ENCODE measurements at places on chromosomes 3 and 15.
A peak's percentile ranks its signal among the peaks of the same experiment; 100 is the strongest.

DNA sequence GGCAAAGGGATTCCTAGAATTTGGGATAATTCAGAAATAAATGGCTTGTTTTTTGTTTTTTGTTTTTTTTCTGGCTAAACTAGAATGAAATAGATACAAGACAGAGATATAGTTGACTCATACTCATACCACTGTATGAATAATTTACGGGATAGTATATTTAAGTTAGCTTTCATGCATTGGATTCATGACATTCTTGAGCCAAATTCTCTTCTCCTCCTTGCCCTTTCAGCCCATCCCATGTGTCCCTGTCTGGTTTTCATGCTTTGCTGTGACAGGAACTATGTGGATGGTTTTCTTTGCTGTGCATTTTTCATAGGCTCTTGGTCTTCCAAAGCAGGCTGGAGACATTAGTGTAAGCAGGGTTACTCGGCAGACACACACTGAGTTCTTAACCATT, 66.6 kb upstream of the UMPS start:
- DNase-seq, result no peak

GRCh38 chr3:127396473-127396872, 108.6 kb upstream of the PRR20G start:
- DNase-seq, result no peak

DNA sequence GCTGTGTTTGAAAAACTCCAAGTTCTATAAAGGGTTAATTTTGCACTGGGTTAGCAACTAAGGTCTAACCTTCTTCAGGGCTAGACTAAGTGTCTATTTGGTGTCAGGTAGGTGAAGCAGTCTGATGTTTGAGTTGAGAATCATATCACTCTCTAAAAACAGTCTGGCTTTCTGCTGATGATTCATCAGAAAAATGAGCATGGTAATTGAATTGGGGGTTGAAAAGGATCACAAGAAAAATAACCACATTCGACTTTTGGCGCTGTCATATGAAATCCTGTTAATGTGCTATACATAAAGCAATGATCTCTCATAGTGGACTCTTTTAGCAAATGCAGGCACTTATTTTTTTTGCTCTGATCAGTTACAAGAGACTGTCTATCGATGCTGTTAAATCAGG, 242.2 kb upstream of the AZI2 start:
- no peak for DNase-seq

DNA sequence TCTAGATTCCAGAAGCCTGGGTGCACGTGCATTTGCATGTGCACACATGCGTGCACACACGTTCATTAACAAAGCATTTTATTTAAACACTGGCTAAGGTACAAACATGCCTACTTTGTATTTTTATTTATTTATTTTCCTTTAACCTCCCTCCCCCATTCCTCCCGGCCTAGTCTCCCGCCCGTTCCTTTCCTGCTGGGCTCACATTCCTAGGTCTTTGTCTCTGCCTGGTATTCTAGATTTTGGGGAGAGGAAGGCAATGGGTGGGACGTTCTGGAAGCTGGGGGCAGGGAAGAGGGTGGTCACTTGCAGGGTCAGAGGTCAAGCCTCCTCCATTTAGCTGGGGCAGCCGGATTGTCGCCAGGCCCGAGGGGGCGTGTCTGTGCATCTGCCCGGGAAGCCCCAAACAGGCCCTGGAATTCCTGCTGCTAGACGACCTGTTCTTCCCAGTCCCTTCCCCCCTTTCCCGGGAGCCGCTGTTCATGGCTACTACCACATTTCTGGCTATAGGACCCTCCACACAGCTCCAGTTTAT, 51.8 kb downstream of the TRIM71 start:
- DNase-seq, result no peak

GRCh38 chr3:171744158-171744741, 66.0 kb downstream of the PLD1 start:
- no peak for DNase-seq

DNA sequence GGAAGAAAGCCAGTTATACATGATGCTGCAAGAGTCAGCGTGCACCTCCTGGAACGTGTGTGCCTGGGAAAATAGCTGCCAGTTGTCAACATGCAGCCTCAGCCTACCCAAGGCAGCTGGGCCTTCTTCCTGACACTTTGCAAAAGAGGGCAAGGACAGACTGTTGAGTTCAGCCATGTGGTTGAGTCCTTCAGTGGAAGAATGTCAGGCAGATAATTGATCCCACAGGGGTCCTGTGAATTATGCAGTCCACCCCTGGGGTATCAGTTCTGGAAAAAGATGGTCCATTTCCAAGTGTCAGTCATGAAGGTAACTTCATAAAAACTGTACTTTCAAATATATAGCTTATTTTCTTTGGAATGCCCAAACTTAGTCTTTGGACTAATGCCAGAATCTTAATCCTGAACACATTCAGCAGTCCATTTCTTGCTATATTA, 79.6 kb downstream of the ARNT2 start:
- DNase-seq, result no peak

- no peak for DNase-seq
These were observed 47.5 kb downstream of the PARP14 start for GRCh38 chr3:122728186-122728585.

DNA sequence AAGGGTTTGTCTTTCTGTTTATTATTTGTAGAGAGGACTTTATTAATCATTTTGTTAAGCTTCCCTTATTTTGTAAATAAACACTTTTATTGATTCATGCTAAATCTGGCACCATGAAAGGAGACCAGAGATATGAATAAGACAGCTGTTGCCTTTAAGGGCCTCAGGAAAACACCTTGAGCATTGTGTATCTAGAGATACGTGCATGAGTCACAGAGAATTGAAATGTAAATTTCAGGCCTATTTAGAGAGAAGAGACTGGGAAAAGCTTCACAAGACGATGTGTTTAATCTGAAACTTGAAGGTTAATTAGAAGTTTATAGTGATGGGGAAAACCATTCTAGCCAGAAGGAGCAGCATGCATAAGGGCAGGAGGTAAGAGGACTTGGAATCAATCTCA, 28.6 kb upstream of the UTS2B start:
- DNase-seq, result no peak

GRCh38 chr3:106862067-106862466, 515.2 kb upstream of the CCDC54 start:
- DNase-seq, result no peak

- no peak for DNase-seq
These were observed 35.3 kb upstream of the PGPEP1L start for GRCh38 chr15:99042892-99043291.

DNA sequence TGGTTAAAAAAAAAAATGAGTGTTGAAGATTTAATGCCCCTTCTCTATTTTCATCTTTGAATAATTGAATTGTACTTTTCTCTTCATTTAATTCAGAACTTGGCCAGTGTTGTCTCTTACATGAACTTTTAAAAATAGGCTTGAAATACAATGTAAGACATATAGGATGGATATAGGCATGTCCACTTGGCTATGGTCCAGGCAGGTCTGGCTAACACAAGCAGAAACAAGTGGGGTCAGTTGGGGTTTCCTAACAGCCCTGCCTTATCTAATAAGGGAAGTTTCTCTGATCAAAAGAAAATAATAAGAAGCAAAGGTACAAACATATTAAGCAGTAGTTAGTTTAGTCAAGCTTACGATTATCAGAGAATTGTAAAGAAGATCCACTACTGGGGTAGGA, 19.1 kb upstream of the PAK6 start:
- no peak for DNase-seq

- DNase-seq, result peak; percentile 79
These were observed 74.0 kb upstream of the TERB2 start for GRCh38 chr15:44882499-44882968.

GRCh38 chr3:90184861-90185260, 1077.4 kb downstream of the EPHA3 start:
- no peak for DNase-seq

DNA sequence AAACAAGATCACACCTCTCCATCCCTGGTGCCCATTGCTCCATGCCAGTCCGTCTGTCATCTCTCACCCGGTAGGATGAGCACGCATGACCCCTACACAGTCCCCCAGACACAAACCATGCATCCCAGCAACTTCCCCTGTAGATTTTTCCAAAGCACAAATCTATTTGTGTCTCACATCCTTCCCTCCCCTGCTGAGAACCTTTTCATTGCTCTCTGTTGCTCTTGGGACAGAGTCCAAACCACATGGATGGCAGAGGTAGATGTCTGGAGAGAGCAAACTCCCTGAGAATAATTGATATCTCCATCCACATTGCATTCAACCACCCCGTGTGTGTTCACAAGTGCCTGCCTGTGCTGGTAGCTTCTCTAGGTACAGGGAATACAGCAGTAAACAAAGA, 29.9 kb upstream of the LRTM1 start:
- DNase-seq, result no peak

DNA sequence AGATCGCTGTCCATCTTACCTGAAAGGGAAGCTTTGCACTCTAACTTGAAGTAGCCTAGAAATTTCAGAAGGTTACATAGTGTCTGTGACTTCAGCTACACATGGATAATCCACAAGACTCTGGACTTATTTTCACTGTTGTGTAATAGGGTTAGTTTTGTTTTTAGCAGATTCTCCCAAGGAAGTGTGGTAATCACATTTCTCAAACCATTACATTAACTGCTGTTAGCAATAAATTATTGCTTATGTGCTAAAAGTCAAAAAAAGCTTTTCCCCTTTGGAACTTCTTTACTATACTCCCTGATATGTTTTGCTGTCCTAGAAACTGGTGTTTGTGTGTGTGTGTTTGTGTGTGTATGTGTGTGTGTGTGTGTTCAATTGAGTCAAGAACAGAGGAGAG, 351.8 kb upstream of the TPRG1 start:
- DNase-seq, result no peak

DNA sequence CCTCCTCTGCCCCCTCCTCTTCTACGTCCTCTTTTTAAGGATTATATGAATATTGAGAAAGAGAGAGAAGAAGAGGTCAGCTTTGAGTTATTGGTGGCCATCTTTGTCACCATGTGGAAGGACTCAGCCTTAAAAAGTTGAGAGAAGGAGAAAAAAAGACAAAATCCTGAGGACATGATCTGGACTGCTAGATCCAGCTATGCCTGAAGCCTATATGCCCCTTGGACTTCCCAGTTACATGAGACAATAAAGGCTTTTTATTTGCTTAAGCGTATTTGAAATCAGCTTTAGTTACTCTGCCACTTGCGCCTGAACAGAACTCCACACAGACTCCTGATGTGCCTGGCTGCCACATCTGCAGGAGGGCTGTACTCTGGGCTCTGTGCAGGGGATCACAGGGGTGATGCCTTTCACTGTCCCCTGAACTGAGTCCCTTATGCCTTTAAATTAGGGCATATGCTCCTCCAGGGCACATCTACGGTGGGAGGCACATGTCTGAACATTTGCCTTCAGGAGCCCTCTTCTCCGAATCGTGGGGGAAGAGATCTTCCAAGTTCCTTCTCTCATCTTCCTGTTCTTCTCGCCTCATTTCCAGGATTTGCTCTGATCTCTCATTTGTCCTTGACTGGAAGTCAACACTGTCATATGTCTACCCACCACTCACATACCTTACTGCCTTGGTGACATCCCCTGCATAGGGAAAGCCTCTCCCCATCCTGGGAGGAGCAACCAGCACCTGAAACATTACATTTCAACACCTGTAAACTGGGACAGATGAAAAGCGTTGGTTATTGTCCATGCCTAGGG, 14.0 kb upstream of the PLA2G4E start:
- DNase-seq, result no peak

DNA sequence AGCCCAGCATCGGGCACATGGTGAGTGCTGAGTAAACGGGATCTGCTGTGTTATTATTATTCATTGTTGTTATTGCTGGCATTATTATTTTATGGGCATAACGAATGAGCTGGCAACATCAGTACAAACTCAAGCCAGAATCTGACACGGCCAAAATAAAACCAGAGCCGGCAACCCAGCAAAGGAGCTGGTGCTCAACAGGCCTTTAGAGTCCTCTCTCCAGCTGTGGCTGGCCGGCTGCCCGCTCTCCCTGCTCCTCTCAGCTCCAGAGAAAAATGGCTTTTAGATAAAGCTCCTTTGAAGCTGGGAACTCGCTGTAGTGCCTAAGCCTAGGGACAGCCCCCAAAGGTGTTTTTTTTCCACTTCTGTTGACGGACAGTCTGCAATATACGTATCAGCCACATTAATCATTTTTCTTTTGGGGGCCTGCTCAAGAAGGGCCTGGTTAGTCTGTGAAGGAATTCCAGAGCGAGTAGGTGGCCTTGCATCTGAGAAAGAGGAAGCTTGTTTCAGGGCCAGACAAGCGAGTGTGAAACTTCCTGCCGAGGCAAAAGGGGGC, 193.9 kb upstream of the UBE2E1 start:
- no peak for DNase-seq

DNA sequence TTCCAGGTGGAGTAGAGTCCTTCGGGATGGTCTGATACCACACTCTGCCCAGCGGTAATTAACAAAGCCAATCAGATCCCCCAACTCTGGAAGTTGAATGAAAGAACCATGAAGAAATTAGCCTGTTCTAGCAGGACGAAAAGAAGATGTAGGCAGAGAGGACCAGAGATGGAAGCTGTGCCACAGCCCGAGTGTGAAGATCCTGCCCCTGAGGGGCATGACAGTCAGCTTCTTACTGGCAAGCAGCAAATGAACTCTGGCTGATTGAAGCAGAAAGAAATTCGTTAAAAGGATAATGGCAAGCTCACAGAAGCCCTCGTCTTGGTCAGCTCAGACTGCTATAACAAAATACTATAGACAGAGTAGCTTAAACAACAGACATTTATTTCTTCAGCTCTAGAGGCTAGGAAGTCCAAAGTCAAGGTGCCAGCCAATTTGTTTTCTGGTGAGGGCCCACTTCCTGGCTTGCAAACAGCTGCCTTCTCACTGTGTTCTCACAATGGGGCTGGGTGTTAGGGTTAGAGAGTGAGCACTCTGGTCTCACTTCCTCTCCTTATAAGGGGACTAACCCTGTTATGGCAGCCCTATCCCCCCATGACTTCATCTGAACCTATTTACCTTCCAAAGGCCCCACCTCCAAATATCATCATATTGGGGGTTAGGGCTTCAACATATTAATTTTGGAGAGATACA, 307.1 kb downstream of the VPS13C start:
- DNase-seq, result no peak

All from stimulated activated naive B cell treated with anti-CD40 and anti-IgM and Interleukin-4, amounts not matched to agents 10 μg/mL and 1 μg/mL and 100 μg/mL, for 72 hours (primary cell).